Activated naive CD4-positive, alpha-beta T cell treated with anti-CD3 and anti-CD28 coated beads for 36 hours (primary cell): ENCODE measurements at places on chromosomes 5 and 9. TPM values are rescaled to one million over a fixed set of nuclear protein-coding genes. Genes with fewer than 3 reads are reported as not detected.
A peak's percentile ranks its signal among the peaks of the same experiment; 100 is the strongest.

C5orf34 gene
- total RNA-seq = 16.3 TPM

RIOK2 gene
- 29.1 TPM for total RNA-seq

SPINK4 gene
- not detected for total RNA-seq

ZNF883 gene
- 0.60 TPM for total RNA-seq

FAXDC2 gene
- total RNA-seq = not detected

LPAR1 gene
- not detected for total RNA-seq

CCNI2 gene
- 2.5 TPM for total RNA-seq

CDC25C gene
- 23.2 TPM for total RNA-seq

LECT2 gene
- not detected for total RNA-seq

DNA sequence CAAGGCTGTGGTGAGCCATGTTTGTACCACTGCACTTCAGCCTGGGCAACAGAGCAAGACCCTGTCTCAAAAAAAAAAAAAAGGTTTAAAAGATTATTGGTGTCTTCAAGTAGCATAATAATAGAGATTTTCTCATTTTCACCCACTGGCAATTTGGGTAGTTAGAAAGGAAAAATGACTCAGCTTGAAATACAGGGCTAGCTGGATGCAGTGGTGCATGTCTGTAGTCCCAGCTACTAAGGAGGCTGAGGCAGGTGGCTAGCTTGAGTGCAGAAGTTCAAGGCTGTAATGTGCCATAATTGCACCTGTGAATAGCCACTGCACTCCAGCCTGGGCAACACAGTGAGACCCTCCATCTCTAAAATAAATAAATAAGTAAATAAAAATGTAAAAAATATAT, 111.1 kb downstream of the ARRDC3 start:
- no peak for DNase-seq

GRCh38 chr5:18745042-18745987, 1111.1 kb downstream of the TAF11L14 start:
- peak; percentile 44 for DNase-seq

DNA sequence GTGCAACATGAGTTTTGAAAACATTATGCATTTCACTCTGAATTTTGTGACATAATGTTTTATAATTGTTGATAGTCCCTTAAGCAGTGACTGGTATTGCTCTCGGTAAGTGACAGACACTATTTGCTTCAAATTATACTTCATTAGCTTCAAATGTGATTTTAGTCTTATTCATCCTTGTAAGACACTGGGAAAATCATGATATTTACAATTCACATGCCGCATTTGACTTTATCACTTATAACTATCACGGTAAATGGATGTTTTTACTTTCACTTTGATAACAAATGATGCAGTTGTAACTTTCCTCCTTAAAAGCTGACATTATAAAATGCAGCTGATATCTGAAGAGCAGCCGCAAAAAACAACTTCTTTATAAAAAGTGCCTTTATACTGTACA, 44.1 kb upstream of the ITGA2 start:
- DNase-seq = no peak

DNA sequence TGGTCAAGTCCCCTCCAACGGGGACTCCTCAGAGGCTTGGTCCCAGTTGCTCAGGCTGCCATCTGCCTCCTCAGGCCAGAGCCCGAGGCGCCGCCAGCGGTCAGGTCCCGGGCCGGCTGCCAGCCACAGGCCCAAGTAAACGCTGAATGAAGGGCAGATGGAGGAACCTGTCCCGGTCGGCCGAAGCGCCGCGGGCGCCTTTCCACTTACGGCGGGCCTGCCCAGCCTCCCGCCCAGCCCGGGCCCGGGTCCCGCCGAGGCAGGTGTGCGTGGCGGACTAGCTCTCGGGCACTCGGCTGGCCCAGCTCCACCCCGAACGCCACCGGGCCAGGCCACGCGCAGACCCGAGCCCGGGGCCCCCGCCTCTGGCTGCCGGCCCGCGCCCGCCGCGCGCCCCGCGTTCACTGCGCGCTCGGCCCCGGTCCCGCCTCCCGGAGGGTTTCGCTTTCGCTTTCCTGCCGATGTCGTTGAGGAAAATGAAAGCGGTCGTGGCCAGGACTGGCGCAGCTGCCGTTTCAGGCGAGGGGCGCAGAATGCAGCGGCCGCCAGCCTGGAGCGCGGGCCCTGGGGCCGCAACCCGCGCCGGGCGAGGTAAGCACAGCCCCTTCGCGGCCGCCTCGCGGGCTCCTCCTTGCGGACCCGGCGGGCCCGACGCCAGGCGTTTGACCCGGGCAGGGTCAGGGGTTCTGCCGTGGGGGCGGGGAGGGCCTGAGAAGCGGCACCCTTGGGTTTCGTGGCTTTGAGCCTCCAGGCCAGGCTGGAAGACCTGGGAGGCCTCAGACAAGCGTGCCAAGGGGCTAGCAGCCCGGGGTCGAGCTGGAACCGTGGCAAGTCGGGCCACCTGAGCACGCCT, 41.2 kb downstream of the SLC22A5 start:
- peak; percentile 87 for DNase-seq

GRCh38 chr5:109681763-109682162, 8.0 kb upstream of the MAN2A1 start:
- no peak for DNase-seq

DNA sequence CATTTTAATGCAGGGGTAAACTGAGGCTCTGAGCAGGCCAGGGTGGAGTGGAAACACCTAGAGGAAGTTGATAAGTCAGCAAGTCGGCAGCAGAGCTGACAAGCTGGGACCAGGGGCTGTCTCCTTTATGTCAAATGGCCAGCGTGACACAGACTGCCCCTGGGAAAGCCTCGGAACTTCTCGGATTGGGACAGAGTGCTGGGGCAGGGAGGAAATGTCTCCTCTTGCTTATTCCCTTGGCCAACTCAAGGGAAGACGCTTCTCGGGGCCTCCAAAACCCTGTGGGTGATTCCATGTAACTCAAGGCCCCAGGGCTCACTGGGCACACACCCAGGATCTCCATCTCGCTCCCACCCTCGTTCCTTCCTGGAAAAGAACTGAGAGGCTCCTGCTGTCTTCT, 25.4 kb upstream of the ANXA6 start:
- no peak for DNase-seq

- DNase-seq = no peak
Measured at GRCh38 chr9:136175616-136176197, 29.2 kb downstream of the LHX3 start.

DNA sequence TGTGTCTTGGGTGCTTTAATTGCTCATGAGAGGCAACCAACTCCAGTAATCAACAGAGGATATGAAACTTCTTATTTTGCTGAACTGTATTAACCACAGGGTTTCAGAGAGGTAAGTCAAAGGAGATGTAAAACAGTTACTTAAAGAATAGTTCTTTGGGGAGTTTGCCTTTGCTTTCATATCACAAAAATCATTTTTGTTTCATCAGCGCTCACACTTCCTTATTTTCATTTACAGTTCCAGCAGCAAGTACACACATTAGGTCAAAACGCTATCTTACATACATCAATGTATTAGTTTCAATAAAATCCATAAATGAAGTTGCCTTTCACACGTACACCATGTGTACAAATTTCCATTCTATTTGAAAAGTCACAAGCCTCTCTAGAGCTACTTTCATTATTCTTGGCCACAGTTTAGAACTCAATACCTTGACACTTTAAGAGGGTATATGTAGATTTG, 50.1 kb downstream of the ST8SIA4 start:
- DNase-seq = no peak

DNA sequence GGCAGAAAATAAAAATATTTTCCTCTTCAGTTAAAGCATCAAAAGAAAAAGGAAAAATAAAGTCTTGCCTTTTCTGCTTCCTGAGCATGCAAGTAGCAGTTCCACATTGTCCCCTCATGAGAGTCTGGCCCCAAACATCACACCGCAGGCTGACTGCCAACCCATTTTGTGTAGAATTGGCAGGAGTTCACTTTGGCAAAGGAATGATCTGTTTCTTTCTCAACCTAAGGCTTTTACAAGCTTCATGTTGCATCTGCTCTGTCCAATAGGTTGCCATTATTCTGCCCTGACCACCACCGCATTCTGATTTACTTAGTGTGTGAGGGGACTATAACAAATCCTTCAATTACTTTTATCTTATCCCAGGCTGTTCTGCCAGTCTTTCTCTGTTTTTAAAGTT, 249.5 kb downstream of the ISL1 start:
- DNase-seq = no peak

- peak; percentile 25 for DNase-seq
Measured at GRCh38 chr9:101465326-101465915, 29.8 kb upstream of the ALDOB start.

DNA sequence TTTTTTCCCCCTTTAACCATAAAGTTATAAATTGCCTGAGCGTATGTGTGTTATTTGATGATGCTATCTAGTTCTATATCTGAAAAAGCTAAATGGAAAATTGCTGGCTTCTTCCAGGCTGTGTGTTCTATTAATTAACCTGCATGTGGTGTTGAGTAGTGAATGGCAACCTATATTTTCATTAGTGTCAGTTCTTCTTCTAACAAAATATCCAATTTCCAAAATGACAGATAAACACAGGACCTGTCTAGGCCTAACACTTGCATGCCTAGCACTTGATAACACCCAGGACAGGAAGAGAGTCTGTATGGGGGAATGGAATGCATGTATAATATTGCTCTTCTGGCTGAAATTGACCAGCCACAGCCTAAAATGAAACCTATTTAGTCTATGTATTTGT, 91.7 kb downstream of the CD180 start:
- no peak for DNase-seq

- no peak for DNase-seq
Measured at GRCh38 chr5:71807909-71808308, 88.8 kb downstream of the CARTPT start.

GRCh38 chr5:179187229-179187678, 127.1 kb downstream of the ZNF354C start:
- no peak for DNase-seq

- no peak for DNase-seq
Measured at GRCh38 chr9:137705906-137706305, 87.1 kb downstream of the EHMT1 start.

GRCh38 chr5:2133080-2133479, 250.4 kb upstream of the IRX4 start:
- no peak for DNase-seq

- DNase-seq = no peak
Measured at GRCh38 chr5:81450940-81451339, 57.0 kb upstream of the ACOT12 start.

DNA sequence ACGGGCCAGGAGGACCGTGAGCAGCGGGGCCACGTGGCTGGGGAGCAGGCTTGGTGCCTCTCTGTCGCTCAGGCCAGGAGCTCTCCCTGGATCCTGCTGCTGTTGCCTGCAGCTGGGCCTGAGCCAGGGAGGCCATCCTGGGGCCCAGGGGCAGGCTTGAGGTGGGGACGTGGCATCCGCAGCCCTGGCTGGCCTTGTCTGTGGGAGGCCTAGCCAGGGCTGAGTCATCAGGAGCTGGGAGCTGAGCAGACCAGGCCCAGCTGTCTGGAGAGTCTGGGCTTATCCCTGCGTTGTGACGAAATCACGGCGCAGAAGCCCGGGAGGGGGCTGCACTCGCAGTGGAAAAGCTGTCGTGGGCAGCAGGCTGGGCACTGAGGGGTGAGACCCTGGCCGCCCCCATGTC, 138.8 kb upstream of the COL5A1 start:
- DNase-seq = no peak

GRCh38 chr9:91516081-91516480, 92.4 kb upstream of the NFIL3 start:
- DNase-seq = no peak

GRCh38 chr5:19519448-19519847, 468.6 kb downstream of the CDH18 start:
- DNase-seq = no peak

- DNase-seq = peak; percentile 90
Measured at GRCh38 chr5:175796536-175797499, 74.6 kb upstream of the CPLX2 start.

DNA sequence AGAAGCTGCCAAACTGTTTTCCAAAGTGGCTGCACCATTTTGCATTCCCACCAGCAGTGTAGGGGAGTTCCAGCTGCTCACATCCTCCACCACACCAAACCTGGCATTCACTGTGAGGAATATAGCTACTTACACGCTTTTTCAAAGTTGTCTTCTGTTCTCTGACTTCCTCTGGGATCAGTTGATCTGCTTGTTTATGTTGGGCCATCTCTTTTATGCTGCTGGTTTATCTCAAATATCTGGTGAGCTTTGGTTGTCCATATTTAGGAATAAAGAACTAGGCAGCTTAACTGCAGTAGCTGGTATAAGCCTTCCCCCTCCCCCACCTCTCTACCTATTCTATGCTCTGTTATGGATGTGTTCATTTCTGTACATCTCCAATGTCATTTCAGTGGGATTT, 8.5 kb upstream of the ZNF79 start:
- DNase-seq = no peak

- DNase-seq = no peak
Measured at GRCh38 chr5:16914584-16914983, 21.5 kb downstream of the MYO10 start.

- no peak for DNase-seq
Measured at GRCh38 chr9:28547527-28547926, 974.2 kb upstream of the C9orf72 start.

GRCh38 chr5:136388474-136388873, 23.1 kb upstream of the TRPC7 start:
- DNase-seq = no peak

DNA sequence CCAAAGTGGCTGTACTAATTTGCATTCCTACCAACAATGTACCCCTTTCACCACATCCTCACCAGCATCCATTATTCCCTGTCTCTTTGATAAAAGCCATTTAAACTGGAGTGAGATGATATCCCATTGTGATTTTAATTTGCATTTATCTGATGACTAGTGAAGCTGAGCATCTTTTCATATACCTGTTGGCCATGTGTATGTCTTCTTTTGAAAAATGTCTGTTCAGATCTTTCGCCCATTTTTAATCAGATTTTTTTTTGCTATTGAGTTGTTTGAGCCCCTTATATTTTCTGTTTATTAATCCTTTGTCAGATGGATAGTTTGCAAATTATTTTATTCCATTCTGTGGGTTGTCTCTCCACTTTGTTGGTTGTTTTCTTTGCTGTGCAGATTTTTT, 121.0 kb upstream of the LRRTM2 start:
- DNase-seq = no peak
